ENCODE measurements at places on chromosomes 1 and 21.

- H3K4me1 ChIP-seq: peaks cover 24% of the 10 kb centered on the region
- H3K36me3 ChIP-seq: peaks cover 52% of the 10 kb centered on the region
- H3K27ac ChIP-seq: no peak overlapping the region
Measured at GRCh38 chr1:26733982-26734381, 38.2 kb downstream of the ARID1A start.

GRCh38 chr1:147504801-147505311, 36.4 kb upstream of the BCL9 start:
- peak; percentile 15 for DNase-seq
- H3K4me3 ChIP-seq: no peak overlapping the region
- no peak overlapping the region for H3K27ac ChIP-seq
- H3K27me3 ChIP-seq: peaks cover 4% of the 10 kb centered on the region
- peaks cover 3% of the 10 kb centered on the region for H3K4me1 ChIP-seq

DNA sequence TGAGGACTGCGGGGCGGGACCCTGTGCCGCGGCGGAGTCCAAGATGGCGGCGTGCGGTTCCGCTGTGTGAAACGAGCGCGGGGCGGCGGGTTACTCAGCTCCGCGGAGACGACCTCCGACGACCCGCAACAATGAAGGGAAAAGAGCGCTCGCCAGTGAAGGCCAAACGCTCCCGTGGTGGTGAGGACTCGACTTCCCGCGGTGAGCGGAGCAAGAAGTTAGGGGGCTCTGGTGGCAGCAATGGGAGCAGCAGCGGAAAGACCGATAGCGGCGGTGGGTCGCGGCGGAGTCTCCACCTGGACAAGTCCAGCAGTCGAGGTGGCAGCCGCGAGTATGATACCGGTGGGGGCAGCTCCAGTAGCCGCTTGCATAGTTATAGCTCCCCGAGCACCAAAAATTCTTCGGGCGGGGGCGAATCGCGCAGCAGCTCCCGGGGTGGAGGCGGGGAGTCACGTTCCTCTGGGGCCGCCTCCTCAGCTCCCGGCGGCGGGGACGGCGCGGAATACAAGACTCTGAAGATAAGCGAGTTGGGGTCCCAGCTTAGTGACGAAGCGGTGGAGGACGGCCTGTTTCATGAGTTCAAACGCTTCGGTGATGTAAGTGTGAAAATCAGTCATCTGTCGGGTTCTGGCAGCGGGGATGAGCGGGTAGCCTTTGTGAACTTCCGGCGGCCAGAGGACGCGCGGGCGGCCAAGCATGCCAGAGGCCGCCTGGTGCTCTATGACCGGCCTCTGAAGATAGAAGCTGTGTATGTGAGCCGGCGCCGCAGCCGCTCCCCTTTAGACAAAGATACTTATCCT, 430 bp downstream of the RBM15 start:
- peaks cover 17% of the 10 kb centered on the region for H3K36me3 ChIP-seq
- peak overlapping the region; percentile 64 for H3K4me3 ChIP-seq
- DNase-seq: peak; percentile 54
- no peaks in the 10 kb centered on the region for H3K27me3 ChIP-seq
- H3K4me1 ChIP-seq: peaks cover 18% of the 10 kb centered on the region

- H3K36me3 ChIP-seq: no peaks in the 10 kb centered on the region
- H3K4me3 ChIP-seq: no peak overlapping the region
- no peak overlapping the region for H3K27ac ChIP-seq
- H3K4me1 ChIP-seq: no peaks in the 10 kb centered on the region
- no peaks in the 10 kb centered on the region for H3K27me3 ChIP-seq
Measured at GRCh38 chr1:175073633-175074032, 6.0 kb downstream of the TNN start.

DNA sequence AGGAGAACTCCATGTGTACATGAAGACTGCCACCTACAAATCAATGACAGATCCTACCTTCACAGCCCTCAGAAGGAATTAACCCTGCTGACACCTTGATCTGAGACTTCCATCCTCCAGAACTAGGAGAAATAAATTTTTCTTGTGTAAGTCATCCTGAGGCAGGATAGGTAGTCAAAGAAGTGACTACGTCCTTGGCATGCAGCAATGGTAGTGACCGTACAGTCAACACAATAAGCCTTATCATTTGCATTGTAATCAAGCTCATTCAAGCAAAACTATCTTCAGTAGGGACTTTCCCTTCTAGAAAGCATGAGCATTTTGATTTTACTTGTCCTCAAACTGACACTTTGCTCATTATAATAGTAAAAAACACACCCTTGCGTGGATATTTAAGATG, 64.0 kb upstream of the KCNK1 start:
- no peaks in the 10 kb centered on the region for H3K4me1 ChIP-seq
- H3K27me3 ChIP-seq: no peaks in the 10 kb centered on the region
- no peaks in the 10 kb centered on the region for H3K36me3 ChIP-seq
- no peak overlapping the region for H3K27ac ChIP-seq
- no peak for DNase-seq

DNA sequence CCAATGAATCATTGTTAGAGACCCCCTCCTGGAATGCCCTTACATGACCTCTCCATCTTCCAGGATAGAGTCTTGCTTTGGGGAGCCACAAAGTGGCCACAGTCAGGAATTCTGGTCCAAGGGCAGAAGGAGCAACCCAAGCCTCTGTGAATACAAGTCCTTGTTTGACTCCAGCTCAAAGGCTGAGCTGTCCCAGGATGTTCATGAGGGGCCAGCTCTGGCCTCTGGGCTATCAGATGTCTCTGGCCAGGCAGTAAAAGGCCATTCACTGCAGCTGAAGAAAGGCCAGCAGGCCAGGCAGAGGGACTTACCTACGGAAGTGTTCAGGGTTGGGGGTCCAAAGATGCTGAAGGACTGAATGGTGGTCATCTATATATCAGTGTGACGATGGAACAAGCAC, 98.3 kb upstream of the IPO9 start:
- no peak overlapping the region for H3K4me3 ChIP-seq
- peaks cover 5% of the 10 kb centered on the region for H3K36me3 ChIP-seq
- no peaks in the 10 kb centered on the region for H3K27me3 ChIP-seq

- peaks cover 6% of the 10 kb centered on the region for H3K4me1 ChIP-seq
- no peaks in the 10 kb centered on the region for H3K27me3 ChIP-seq
- no peak overlapping the region for H3K4me3 ChIP-seq
- H3K36me3 ChIP-seq: no peaks in the 10 kb centered on the region
Measured at GRCh38 chr1:28126783-28127490, 38.5 kb upstream of the EYA3 start.

GRCh38 chr21:29625990-29626389, 313.8 kb downstream of the GRIK1 start:
- no peaks in the 10 kb centered on the region for H3K27me3 ChIP-seq
- H3K4me3 ChIP-seq: no peak overlapping the region
- H3K4me1 ChIP-seq: peaks cover 5% of the 10 kb centered on the region
- no peaks in the 10 kb centered on the region for H3K36me3 ChIP-seq

- no peak overlapping the region for H3K4me3 ChIP-seq
- no peak overlapping the region for H3K27ac ChIP-seq
- H3K36me3 ChIP-seq: no peaks in the 10 kb centered on the region
- peak; percentile 61 for DNase-seq
Measured at GRCh38 chr1:46173361-46173856, 1.5 kb upstream of the TSPAN1 start.

DNA sequence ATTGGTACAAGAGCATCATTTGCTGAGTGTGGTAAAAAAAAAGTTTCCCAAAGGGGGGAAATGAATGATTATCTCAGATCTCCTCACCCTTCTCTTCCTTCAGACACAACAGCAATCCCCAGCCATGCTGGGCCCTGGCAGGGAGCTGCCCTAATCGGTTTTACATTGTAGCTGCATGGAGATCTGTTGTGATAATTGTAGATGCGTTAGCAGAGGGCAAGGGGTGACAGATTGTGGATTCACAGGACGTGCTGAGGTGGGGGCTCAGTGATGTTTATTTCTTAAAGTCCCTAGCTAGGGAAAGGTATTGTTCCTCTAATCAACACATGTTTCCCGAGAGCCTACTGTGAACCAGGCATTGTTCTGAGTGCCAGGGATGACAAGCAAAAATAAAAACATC, 304.1 kb downstream of the PBX1 start:
- H3K4me3 ChIP-seq: no peak overlapping the region
- no peaks in the 10 kb centered on the region for H3K36me3 ChIP-seq
- H3K27me3 ChIP-seq: peaks cover 3% of the 10 kb centered on the region

All from IMR-90 (cell line).